Fibroblast of lung (primary cell): ENCODE measurements at places on chromosomes 1 and 21. TPM values are rescaled to one million over a fixed set of nuclear protein-coding genes. Genes with fewer than 3 reads are reported as not detected.

DNA sequence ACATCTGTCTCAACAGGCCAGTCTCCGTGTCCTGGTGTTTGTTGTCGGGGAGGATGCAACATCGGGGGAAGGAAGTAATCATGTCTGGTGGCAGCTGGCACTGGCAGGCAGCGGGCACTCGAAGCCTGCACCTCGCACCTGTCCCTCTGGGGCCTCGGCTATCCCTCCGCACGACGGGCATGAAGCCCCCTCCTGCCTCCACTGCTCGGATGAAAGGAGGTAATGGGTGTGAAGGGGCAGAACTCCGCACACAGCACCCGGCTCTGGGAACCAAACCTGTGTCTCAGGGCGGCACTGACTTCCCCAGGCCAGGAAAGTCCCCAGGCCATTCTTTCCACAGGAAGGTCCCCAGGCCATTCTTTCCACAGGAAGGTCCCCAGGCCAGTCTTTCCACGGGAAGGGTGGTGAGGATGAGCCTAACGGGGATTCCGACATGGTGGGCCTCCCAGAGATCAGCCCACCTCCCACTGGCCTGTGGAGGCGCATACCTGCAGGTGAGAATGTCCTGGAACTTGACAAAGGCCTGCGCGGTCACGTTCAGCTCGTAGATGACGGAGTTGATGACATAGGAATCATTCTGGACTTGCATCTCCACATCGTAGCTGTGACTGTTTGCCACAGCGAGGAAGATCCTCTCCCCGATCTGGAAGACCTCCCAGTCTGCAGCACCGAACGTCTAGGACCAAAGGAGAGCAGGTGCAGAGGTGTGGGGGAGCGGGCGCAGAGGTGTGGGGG lies 31.1 kb downstream of the KRTAP10-1 start:
- no peak for DNase-seq

DNA sequence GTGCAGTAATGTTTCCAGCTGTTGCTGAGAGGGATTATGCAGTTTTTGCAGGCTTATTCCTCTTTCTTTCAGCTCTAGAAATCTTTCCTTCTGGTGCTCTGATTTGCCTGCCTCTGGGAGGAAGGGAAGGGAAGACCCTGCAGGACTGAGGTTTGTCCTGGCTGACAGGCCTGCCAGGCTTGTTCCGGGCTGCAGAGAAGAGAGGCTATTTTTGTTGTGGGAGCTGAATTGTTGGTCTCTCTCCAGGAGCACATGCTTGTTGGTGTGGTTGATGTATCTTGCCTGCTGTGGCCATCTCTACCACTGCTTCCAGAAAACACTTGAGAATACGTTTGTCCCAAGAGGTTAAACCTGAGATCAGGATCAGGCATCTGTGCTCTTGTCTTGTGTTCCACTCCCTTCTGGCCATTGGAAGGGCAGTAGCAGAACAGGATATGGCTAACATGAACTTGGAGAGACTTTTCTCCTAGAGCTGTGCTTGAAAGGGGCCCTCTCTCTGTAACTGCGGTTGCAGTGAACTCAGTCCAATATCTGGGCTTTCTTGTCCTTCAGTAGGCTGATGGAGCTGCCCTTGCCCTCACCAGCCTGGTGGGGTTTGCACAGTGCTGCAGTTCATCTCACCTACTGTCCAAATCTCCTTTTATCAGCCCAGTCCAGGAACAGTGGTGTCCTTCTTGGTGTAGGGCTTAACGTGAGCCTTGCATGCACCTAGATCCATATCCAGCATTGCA lies 21.5 kb upstream of the SLC25A34 start:
- DNase-seq, result peak; percentile 96

The AKR7A3 gene
- total RNA-seq, result 0.33 and 0.51 TPM in 2 replicates

The NUCKS1 gene
- 98.1 and 113 TPM in 2 replicates for total RNA-seq

- DNase-seq, result peak; percentile 31
Observed at GRCh38 chr1:155794605-155795245, 62.3 kb downstream of the GON4L start.

DNA sequence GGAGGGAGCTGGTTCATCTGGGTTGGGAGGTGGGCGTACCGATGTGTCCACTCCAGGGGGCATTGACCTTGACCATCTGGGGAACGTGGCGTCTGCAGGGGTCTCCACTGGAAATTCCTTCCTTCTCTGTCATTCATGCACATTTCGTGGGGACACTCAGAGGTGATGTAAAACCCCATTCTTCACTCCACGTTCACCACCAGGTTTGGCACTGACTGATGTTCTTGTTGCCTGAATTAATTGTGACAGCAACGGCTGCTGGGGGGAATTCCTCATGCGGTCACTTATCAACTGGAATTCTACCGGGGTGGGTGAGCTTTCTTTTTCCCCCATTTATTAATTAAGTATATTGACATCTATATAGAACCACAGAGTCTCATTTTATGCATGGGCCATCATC lies 18.1 kb upstream of the POFUT2 start:
- DNase-seq, result no peak

- DNase-seq, result no peak
Observed at GRCh38 chr1:212628813-212629415, 20.4 kb downstream of the ATF3 start.

The RAD54L gene
- 0.26 and 0.66 TPM in 2 replicates for total RNA-seq

DNA sequence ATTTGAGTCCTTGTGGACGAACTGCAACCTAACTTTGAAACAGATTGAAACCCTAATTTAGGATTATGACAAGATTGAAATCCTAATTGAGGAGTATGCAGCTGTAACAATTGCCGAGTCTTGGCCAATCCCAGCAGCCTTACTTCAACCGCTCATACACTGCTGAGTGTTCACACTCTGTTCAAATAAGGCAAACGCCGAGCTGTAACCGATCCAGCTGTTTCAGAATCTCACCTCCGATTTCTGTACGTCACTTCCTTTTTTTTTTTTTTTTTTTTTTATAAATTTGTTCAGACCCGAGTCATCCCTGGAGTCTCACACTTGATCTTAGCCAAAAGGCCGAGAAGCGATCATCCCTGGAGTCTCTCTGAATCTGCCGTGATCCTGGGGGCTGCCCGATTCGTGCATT lies 22.3 kb upstream of the ATP5PO start:
- DNase-seq, result no peak

GRCh38 chr21:27700974-27701614 lies 734.2 kb upstream of the ADAMTS5 start:
- DNase-seq, result peak; percentile 89

GRCh38 chr1:172680733-172681275 lies 21.9 kb downstream of the FASLG start:
- DNase-seq, result no peak

DNA sequence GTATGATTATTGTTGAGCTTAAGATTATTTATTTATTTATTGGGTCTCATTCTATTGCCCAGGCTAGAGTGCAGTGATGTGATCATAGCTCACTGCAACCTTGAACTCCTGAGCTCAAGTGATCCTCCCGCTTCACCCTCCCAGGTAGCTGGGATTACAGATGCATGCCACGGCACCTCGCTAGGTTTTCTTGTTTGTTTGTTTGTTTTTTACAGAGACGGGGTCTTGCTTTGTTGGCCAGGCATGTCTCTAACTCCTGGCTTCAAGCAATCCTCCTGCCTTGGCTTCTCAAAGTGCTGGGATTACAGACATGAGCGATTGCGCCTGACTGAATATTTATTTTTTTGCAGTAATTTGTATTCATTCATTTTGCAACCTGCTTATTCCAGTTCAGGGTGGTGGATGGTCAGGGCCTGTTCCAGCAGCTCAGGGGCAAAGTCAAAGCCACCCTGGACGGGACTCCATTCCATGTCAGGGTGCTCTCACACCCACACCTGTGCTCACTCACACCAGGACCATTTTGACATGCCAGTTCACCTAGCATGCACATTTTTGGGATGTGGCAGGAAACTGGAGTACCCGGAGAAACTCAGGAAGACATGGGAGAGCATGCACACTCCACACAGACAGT lies 29.6 kb upstream of the RASAL2 start:
- no peak for DNase-seq

DNA sequence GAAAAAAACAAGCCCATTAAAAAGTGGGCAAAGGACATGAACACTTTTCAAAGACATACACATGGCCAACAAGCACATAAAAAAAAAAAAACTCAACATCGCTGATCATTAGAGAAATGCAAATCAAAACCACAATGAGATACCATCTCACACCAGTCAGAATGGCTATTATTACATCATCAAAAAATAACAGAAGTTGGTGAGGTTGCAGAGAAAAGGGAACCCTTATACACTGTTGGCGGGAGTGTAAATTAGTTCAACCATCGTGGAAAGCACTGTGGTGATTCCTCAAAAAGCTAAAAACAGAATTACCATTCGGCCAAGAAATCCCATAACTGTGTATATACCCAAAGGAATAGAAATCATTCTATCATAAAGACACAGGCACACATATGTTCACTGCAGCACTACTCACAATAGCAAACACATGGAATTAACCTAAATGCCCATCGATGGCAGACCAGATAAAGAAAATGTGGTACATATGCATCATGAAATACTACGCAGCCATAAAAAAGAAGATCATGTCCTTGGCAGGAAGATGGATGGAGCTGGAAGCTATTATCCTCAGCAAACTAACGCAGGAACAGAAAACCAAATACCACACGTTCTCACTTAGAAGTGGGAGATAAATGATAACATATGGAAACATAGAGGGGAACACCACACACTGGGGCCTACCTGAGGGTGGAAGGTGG lies 70.1 kb downstream of the INTS7 start:
- no peak for DNase-seq

GRCh38 chr21:46357684-46358425 lies 33.9 kb downstream of the PCNT start:
- DNase-seq, result no peak

- DNase-seq, result no peak
Observed at GRCh38 chr1:100589667-100590066, 51.7 kb downstream of the GPR88 start.

GRCh38 chr21:44972821-44973220 lies 33.0 kb downstream of the SLX9 start:
- no peak for DNase-seq

- no peak for DNase-seq
Observed at GRCh38 chr1:46818591-46818990, 19.7 kb downstream of the CYP4B1 start.

The YOD1 gene
- 5.6 and 6.2 TPM in 2 replicates for total RNA-seq

GRCh38 chr1:225712391-225712790 lies 59.5 kb upstream of the ENAH start:
- DNase-seq, result peak; percentile 48

The UTS2 gene
- not detected in 2 replicates for total RNA-seq

DNA sequence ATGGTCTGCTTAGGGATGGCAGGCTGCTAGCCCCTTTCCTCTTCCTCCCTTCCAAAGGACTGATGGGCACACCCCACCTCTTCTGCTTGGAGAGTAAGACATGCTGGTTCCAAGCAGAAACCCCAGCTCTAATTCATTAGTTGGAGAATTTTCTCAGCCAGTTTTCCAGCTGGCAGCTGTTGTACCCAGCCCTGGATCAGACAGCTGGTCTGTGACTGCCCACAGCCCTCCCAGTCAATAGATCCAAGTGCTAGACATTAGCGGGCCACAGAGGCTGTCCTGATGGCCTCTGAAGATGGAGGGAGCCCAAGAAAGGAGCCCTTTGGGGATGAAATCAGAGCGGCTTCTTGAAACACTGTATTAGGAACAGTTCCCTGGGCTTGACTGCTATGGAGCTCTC lies 35.8 kb downstream of the ACOT11 start:
- DNase-seq, result no peak

- DNase-seq, result no peak
Observed at GRCh38 chr1:196545222-196545621, 63.0 kb downstream of the KCNT2 start.

The CHI3L2 gene
- total RNA-seq, result 1.5 and 10.3 TPM in 2 replicates

DNA sequence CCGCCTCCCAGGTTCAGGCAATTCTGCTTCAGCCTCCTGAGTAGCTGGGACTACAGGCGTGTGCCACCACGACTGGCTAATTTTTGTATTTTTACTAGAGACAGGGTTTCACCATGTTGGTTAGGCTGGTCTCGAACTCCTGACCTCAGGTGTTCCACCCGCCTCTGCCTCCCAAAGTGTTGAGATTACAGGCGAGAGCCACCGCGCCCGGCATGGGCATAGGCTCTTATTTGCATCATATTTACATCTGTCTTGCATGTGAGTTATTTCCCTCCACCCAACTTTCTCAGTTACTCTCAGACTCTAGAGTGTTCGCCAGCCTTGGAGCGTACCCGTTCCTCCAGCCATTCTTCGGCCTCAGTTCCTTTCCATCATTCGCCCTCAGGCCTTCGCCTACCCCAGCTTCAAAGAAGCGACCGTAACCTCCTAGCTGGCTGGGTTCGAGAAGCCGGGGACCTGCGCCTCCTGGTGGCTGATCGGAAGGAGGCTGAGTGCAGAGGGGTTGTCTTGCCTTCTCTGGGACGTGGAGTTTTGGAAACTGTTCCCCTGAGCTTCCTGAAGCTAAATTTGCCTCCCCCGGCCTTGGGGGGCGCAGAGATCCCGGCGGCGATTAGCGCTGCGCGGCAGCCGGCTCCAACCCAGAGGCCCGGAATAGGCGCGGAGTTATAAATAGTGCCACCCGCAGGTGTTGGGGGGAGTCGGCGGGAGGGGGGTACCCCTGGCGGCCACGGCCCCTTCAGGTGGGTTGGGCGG lies 3.6 kb upstream of the ZBTB7B start:
- peak; percentile 76 for DNase-seq

DNA sequence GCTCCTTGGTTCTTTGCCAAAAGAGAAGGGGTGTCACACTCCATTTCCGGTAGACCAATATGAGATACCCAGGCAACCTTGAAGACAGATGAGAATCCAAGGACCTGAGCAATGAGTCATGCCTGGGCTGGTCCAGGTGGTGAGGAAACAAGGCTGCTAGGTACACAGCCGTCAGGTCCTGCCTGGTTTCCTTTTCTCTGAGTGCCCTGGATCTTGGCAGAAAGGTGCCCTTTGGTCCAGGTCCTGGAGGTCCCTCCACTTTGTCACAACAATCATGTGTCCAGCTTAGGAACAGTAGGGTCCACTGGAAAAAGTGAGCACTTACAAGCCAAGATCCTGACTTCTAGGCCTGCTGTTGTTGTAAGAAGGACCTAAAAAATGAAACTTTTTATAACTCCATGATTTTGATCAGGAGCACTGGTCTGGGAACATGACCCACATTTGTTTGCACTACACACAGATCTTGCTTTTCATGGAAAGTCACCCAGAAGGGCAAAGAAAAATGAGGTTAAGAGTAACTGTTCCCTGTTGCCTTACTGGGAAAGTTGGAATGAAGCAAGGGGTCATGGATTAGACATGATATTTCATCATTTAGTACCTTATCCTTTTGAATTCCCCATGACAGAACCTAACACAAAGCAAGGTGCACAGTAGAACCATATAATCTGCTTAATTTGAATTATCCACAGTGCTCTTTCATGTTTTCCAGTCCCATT lies 94.7 kb downstream of the PAPPA2 start:
- no peak for DNase-seq

DNA sequence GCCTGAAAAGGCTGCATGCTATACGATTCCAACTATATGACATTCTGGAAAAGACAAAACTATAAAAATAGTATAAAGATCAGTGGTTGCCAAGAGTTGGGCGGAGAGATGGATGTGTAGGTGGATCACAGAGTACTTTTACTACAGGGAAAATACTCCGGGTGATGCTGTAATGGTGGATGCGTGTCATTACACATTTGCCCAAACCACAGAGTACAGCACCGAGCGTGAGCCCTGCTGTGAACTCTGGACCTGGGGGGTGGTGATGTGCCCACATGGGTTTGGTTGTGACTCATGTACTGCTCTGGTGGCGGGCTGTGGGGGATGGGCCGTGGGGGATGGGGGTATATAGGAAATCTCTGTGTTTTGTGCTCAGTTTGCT lies 162.7 kb upstream of the COL6A1 start:
- DNase-seq, result peak; percentile 86

- DNase-seq, result peak; percentile 74
Observed at GRCh38 chr1:52552236-52552504, 722 bp downstream of the TUT4 start.
